Epithelial cell of prostate (primary cell): ENCODE measurements at places on chromosomes 16 and 17.

GRCh38 chr17:2964370-2964769 is 99.0 kb downstream of the OR1D5 start:
- DNase-seq, result no peak

GRCh38 chr17:81429821-81430551 is 34.7 kb downstream of the BAHCC1 start:
- DNase-seq, result no peak

GRCh38 chr17:31404028-31404949 is 12.8 kb downstream of the RAB11FIP4 start:
- no peak for DNase-seq

DNA sequence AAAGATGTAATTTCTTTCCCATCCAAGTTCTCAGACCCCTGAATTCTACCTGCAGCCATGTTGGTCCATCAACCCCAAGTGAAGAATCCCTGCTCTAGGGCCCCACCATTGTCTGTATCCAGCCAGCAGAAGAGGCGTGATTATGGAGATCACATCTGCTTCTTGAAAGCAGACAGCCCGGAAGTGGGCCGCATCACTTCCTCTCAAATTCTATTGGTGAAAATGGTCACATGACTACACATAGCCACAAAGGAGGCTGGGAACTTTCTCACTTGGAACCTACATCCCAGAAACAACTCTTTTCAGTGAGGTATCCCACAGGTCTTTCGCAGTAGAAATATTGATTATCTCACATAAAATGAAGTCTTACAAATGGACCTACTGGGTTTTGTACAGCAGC is 40.1 kb downstream of the IL4R start:
- DNase-seq, result no peak

DNA sequence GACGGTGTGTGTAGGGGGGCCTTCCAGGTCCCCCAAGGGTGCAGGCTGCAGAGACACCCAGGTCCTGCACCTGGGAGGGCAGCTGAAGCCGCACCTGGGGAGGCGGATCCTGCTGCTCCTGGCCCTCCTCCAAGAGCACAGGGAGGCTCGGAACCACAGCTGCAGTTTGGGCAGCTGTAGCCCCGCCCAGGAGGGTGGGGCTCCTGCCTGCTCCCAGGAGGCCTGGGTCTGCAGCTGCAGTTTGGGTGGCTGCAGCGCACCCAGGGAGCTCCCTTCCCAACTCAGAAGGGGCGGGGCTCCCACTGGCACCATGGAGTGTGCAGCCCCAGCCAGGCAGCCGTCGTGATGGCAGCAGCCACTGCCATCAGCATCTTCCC is 69.4 kb upstream of the NKD1 start:
- DNase-seq, result no peak

GRCh38 chr16:73066927-73067670 is 19.2 kb upstream of the ZFHX3 start:
- no peak for DNase-seq

GRCh38 chr17:65723431-65724151 is 162.1 kb upstream of the AXIN2 start:
- DNase-seq, result no peak

GRCh38 chr16:49534901-49535610 is 161.5 kb downstream of the C16orf78 start:
- no peak for DNase-seq
